ENCODE measurements at places on chromosomes 5 and 9.

DNA sequence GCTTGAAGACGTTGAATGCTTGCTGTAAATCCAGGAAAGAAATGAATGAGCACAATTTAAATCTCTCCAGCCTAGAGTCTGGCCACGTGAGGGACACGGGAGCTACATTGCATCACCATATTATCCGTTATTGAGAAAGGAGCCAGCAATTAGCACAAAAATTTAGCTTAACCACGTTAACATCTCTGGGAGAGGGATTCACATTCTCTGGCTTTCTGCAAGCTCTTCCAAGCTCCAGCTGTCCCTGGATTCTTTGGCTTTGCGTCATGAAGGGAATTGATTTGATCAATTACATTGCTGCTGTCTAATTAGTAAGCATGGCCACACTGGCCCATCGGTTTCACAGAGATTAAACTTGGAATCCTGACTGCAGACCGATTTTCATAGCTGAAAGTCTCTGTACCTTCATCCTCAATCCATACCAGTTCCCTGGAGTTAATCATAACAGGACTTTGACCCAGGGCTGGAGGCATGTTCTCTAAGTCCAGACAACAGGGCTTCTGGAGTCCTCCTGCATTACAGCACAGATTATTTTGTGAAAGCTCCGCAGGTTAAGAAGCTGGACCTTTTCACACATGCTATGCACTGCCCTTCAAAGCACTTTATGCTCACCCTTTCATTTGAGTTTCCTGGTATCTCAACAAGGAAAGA, 31.6 kb downstream of the ADRA1B start:
- DNase-seq, result no peak

DNA sequence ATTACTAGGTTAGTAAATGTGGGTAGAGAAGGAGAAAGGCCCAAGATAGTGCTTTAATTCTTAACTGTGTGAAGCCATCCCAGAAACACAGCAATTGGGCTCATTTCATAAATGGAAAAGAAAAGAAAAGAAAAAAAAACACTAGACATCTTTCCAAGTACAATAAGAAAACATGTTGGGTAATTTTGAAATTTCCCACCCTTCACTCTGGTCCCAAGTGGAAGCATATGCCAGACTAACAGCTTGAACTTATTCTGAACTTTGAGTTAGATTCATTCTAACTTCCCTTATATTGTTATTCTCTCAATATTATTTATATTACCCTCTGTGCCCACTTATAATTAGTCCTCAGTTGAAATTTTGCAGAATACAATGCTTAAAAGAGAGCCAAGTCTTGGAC, 113.4 kb upstream of the GHR start:
- DNase-seq, result no peak

GRCh38 chr9:107513464-107514100, 24.0 kb upstream of the KLF4 start:
- DNase-seq, result no peak

GRCh38 chr5:145976431-145977155, 40.2 kb downstream of the SH3RF2 start:
- no peak for DNase-seq

- no peak for DNase-seq
These were observed 182.1 kb downstream of the ARHGAP26 start for GRCh38 chr5:142952229-142952628.

GRCh38 chr9:125850763-125851162, 103.6 kb downstream of the PBX3 start:
- no peak for DNase-seq

DNA sequence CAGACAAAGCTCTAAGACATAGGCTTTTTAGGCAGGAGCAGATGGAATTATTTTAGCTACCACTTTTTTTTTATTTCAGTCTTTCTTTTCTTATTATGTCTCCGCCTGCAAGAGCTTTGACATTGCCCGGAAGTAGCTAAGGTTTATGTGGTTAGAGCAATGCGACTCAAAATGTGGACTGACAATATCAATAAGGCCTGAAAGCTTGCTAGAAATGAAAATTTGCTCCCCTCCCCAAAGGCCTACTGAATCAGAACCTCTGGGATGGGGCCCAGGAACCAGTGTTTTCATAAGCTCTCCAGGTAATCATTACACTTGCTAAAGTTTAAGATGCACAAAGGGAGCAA, 81.3 kb downstream of the SUSD1 start:
- no peak for DNase-seq

DNA sequence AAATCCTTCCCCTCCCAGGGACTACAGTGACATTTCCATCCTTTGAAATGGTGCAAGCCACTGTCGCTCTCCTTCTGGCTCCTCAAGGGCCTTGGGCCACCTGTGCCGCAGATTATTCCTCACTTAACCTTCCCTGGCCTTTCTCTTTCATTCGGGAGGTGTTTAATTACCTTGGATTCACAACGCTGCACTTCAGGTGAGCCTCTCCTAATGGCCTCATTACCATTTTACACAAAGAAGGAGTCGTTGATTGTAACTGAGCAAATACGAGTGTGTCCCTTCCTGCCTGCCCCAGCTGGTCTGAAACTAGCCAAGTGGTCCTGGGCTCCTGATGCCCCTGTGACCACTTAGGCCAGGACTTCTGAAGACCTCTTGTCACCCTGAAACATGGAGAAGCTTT, 205.0 kb downstream of the CRB2 start:
- DNase-seq, result peak; percentile 98

DNA sequence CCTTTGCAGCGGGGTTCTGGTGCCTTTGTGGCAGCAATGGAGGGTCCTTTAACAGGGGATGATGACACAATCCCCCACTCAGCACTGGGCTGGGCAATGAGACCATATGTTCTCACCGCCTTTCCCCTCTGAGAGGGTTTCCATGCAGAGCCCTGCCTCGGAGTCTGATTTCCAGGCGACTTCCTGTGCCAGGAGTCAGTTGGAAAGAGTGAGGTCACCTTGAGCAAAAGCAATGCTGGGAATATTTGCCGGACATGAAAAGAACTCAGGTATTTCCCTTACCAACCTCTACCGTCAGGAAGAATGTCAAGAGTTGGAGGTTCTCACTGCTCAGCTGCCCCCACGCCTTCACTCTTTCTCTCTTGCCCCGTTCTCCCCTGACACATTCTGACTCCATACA, 284.2 kb upstream of the IRX1 start:
- DNase-seq, result peak; percentile 90

DNA sequence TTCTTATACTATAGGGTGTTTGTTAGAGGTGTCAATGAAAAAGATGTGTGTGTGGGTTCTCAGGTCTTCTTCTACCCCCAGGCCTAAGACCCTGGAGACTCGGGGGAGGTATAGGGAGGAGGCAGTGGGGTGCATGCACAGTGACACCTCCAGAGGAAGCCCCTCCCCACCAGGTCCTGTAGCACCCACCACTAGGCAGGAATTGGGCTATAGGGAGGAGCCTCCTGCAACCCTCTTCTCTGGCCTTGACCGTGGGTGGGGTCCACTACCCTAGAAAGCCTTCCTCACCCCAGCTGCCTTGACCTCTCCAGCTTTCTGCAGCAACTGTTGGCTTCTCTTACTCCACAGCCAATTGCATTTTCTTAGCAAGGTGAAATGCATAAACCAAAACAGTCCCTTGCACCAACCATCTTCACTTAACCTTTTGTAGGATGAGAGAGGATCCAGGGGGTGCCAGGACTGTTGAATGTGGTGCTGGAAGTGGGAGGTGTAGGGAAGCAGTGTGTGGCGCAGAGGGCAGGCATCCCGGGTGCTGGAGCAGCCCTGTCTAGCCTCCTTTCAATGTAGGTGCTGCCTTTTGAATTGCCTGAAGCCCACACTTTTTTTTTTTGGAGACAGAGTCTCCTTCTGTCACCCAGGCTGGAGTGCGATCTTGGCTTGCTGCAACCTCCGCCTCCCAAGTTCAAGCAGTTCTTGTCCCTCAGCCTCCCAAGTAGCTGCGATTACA, 128.5 kb downstream of the RGS3 start:
- DNase-seq, result no peak

- DNase-seq, result no peak
These were observed 3.9 kb downstream of the TRIM36 start for GRCh38 chr5:115165790-115166189.

Measured in NCI-H748 treated with DMSO at 0.1 percent for 48 hours (cell line).